ENCODE measurements at places on chromosomes 12 and 14.

- DNase-seq: no peak
Measured at GRCh38 chr12:111196532-111196931, 172.4 kb downstream of the PHETA1 start.

DNA sequence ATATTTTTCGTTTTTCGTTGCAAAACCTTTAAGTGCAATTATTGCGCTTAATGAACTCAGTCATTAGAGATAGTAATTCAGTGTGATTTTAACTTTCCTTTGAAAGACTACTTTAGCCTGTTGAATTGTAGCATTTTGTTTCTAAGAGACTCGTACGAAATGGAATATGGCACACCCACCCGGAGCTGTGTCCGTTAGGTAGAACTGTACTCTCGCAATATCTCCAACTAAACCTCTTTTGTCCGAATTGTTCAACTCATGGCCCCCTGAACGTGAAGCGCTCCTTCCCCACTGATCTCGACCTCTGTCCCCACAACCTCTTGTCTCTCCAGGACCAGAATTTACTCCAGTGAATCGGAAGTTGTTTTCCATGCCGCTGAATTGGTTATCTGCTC, 800 bp downstream of the PCNX4 start:
- no peak for DNase-seq

DNA sequence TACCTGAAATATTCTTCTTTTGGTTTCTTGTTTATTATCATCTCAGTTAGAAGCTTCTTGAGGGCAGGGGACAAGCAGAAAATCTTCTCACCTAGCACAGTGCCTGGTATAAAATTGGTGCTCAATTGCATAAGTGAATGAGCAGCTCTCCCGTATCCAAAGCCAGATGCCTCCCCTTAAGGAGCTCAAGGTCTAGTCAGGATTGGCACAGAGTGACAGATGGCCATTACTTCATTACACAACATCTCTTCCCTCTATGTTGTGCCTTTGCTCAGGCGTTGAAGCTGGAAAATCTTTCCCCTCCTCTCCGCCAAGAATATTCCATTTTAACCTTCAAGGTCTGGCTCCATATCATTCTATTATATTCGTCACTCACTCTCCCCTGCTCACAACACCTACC, 3.6 kb downstream of the SLC4A8 start:
- no peak for DNase-seq

DNA sequence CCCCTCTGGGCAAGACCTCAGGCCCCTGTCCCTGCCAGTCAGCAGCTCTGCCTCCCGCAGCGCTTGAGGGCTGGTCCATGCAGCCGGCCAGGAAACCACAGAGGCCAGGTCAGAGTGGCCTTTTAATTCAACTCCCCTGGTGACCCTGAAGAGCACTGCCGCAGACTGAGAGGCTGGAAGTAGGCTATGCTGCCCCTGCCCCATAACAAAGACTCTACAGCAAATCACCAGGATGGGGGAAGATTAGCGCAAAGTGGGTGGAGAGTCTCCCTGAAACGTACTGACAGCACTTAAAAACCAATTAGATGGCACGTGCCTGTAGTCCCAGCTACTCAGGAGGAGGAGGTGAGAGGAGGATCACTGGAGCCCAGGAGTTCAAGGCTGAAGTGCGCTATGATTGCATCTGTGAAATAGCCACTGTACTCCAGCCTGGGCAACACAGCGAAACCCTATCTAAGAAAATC, 70.5 kb downstream of the ITPK1 start:
- no peak for DNase-seq

GRCh38 chr12:50840809-50841487, 1.8 kb upstream of the TMPRSS12 start:
- no peak for DNase-seq

DNA sequence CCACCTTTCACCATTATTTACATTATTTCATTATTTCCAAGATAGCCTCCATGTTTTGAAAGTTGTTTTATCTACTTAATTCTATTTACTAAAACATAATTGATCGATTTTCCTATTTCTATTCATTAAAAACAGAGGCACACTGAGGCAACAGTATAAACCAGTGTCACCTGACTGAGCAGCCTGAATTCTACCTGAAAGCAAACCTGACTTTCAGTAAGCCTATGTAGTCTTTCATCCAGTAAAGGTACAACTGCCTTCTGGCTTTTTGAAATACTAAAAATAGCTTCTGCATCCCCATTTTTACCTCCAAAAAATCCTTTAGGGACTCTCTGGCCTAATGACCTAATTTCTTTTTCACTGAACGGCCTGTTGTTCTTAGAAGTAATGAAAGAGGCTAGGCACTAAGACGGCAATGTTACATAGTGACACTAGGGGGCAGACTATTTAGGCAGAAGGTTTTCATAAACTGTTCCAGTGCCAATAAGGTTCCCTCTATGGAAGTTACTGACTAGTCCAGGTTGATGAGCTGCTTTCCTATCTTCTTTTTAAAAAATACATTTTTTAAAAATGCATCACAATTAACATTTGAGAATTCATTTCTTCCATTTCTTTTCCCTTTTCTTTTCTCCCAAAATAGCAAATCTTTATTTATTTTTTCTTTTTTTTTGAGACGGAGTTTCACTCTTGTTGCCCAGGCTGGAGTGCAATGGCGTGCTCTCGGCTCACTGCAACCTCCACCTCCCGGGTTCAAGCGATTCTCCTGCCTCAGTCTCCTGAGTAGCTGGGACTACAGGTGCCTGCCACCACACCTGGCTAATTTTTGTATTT, 17.5 kb downstream of the ANAPC5 start:
- DNase-seq: no peak

- no peak for DNase-seq
Measured at GRCh38 chr12:119363037-119363436, 28.5 kb downstream of the CCDC60 start.

GRCh38 chr14:47277703-47278102, 397.7 kb downstream of the MDGA2 start:
- no peak for DNase-seq

- DNase-seq: no peak
Measured at GRCh38 chr12:127509066-127509778, 757.7 kb upstream of the TMEM132C start.

- DNase-seq: no peak
Measured at GRCh38 chr12:96534339-96534738, 45.0 kb downstream of the CFAP54 start.

DNA sequence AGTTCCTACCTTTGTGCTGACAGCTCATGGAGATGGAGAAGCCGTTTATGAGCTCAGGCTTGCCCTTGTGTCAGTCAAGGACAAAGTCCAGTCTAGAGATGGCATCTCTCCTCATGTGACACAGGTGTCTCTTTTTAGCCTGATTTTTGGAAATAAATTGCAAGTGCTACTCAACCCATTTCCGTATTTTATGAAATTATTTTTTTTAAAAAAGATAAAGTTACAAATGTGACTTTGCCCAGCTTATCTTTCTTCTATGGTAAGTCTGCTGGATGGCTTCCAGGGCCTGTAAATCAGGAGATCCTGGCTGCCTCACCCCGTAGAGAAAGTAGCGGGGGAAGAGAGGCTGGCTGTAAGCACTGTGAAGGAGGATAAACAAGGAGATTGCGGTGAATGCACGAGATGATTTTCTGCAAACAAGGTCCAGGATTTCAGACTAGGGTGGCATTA, 169.7 kb downstream of the MYRFL start:
- DNase-seq: no peak

DNA sequence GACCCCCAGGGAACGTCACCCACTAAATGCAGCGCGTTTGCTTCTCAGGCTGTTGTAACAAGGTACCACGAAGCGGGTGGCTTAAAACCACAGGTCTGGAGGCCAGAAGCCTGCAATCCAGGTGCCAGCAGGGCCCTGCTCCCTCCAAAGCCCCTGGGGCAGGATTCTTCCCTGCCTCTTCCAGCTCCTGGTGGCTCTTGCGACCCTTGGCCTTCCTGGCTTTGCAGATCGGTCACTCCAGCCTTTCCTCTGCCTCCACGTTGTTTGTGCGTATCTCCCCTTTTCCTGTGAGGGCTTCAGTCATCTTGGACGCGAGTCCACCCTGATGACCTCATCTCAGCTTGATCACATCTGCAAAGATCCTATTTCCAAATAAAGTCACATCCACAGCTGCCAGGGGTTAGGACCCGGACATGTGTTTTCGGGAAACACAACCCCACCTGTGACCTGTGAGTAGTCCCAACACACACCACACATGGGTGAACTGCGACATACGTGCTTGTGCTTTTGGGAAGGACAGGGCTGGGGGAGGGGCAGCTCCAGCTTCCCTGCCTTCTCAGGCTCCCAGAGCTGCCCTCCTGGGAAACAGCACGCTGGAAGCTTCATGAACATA, 114.5 kb upstream of the NCOR2 start:
- no peak for DNase-seq

GRCh38 chr12:116037941-116038837, 239.3 kb downstream of the MED13L start:
- no peak for DNase-seq

- DNase-seq: no peak
Measured at GRCh38 chr12:3332188-3332587, 158.8 kb upstream of the PRMT8 start.

GRCh38 chr12:128818065-128819022, 5.4 kb downstream of the SLC15A4 start:
- no peak for DNase-seq
